HAP-1 (cell line): ENCODE measurements at places on chromosomes 6 and 20.

- no peak for DNase-seq
Measured at GRCh38 chr20:48538856-48539255, 288.9 kb downstream of the PREX1 start.

- peak; percentile 69 for DNase-seq
Measured at GRCh38 chr6:108113557-108114519, 39.3 kb upstream of the OSTM1 start.

GRCh38 chr6:109514946-109515345 is 31.9 kb upstream of the ZBTB24 start:
- DNase-seq: no peak

- no peak for DNase-seq
Measured at GRCh38 chr20:24672181-24672880, 202.9 kb downstream of the SYNDIG1 start.

DNA sequence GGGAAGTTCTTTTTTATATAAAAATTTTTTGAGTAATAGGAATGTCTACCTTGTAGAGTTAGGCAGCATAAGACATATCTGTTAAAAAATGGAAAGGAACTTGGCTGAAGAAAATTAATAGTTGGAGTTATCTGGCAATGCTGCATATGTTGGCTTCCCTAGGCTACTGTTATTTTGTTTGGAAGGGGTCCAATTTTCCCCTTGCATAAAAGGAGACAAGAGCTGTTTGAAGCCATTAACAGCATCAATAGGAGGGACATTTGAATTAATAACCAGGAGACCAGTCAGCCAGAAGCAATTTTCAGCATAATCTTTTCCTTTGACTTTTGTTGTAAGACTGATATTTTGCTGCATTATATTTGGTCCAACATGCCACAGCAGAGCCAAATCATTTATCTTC is 80.9 kb upstream of the TAB2 start:
- no peak for DNase-seq

GRCh38 chr6:164124986-164125385 is 710.5 kb downstream of the QKI start:
- no peak for DNase-seq

DNA sequence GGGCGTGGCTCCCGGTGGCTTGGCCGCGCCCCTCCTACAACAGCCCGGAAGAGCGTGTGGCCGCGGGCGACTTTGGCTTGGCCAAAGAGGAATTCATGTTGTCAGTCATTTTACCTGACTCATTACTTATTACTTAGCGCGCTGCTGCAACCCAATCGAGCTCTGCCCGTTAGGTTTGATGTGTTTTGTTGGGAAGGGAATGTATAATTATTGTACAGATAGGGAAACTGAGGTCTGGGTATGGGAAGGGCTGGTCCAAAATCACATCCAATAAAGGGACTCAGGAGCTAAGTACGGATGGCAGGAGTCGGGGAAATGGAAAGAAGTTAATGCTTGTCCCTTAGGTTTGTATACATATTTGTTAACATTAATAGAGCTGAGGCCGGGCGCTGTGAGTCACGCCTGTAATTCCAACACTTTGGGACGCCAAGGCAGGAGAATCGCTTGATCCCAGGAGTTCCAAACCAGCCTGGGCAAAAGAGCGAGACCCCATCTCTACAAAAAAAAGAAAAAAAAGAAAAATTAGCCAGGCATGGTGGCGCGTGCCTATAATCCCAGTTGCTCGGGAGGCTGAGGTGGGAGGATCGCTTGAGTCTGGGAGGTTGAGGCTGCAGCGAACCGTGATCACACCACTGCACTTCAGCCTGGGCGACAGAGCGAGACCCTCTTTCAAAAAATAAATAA is 639 bp upstream of the ZNF335 start:
- peak; percentile 87 for DNase-seq

- no peak for DNase-seq
Measured at GRCh38 chr6:92404281-92404680, 1015.1 kb downstream of the EPHA7 start.

DNA sequence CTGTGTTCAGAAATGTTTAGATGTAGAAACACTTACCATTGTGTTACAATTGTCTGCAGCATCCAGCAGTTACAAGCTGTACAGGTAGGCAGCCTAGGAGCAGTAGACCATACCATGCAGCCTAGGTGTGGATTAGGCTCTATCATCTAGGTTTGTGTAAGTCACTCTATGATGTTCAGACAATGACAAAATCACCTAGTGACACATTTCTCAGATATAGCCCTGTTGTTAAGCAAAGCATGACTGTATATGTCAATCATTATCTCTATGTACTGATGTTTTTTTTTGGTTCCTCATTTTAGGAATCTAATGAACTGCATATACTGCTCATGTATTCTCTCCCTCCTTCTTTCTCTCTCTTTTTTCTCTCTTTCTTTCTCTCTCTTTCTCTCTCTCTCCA is 22.2 kb downstream of the CST8 start:
- DNase-seq: no peak

- no peak for DNase-seq
Measured at GRCh38 chr6:166008441-166009369, 158.9 kb downstream of the TBXT start.
